Lung (tissue), 17 donors: ENCODE measurements at places on chromosomes 12 and 14.

DNA sequence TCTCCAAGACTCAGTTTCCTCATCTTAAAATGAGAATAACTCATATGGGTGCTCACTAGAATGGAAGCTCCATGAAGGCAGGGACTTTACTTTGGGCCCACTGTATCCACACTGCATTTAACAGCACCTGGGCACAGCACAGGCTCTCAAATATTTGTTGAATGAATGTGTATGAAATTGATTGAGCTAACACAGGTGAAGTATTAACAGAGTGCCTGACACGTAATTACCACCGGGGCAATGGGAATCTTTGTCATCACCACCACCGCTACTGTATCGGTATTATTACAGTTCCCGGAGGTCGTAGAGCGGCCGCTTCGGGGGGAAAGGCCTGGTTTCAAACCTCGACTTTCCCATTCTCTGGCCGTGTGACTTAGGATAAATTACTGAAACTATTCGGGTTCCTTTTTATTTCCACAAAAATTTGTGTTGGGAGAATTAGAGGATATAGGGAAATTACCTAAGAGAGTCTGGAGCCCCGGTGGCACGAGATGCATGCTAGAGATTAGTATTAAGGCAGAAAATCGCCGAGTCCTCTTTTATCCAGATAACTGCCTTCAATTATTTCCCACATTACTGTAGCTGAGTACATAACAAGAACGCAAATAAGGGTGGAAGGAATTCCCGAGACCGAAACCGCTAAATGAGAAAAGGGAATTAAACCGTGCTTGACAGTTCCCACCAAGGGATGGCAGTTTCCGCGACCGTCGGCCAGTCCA lies 1.0 kb upstream of the RIC8B start:
- DNase-seq, result no peak

DNA sequence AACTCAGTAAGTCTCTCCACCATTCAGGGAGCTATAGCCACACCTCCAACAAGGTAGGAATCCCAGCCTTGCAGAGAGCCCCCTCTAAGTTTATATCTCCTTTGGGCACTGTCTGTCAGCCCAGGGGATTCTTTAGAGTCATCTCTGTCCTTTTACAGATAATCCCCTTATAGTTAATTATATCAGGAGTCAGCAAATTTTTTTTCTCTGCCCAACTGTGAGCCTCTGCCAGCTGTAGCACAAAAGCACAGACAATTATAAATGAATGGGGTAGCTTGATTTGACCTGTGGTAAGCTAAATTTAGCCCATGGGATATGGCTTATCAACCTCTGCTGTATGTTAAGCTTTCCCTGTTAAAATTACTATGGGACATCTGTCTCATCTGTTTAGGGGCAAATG lies 8.3 kb downstream of the CEP128 start:
- DNase-seq, result no peak

- no peak for DNase-seq
Observed at GRCh38 chr14:81006266-81006665, 50.8 kb downstream of the TSHR start.

DNA sequence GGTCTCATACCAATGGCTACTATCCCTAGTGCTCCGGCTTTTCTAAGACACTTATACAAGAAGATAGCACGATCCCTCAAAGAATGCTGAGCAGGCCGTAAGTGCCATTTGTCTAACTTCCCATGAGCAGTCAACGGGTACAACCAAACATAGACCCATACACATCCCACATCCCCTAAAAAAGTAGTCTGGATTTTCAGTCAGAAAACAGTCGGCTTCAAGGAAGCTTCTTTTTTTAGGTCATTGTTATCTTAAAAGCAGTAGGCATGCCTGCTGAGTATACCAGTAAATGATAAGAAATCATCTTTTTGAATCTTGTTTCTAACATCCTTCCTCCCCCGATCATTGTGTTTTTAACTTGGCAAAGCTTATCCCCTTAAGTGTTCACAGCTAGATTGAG lies 19.8 kb downstream of the OSBPL8 start:
- no peak for DNase-seq

- DNase-seq, result no peak
Observed at GRCh38 chr12:51108136-51108535, 24.7 kb upstream of the CSRNP2 start.

- DNase-seq, result no peak
Observed at GRCh38 chr12:76489737-76490136, 69.8 kb downstream of the OSBPL8 start.

GRCh38 chr14:103508521-103509329 lies 13.9 kb downstream of the CKB start:
- no peak for DNase-seq

DNA sequence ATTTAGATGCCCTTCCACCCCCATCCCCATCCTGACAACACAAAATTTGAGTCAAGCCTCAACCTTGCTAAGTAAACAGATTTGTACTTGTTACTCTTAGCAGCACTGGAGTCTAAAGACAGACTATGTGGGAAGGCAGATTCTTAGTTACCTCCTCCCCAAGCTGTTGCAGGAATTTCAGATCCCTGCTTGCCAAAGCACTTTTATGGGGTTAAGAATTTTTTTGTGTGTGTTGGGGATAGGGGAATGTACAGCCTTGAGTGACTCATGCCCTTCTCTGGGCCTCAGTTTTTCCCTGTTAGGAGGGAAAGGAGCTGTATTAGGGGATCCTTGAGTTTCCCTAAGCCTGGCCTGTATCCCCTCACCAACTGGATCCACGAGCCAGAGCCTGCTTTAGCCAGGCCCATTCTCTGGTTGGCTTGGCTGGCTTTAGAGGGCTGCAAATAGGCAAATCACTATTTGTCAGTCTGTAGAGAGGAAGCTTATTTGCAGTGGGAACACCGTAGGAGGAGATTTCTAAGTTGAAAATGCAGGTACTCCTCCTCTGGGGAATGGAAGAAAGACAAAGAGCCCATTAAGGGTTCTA lies 27.7 kb upstream of the RNU6-8 start:
- no peak for DNase-seq

GRCh38 chr12:51601241-51601640 lies 10.2 kb downstream of the SCN8A start:
- no peak for DNase-seq

- DNase-seq, result no peak
Observed at GRCh38 chr14:93318927-93319326, 13.9 kb downstream of the BTBD7 start.

- no peak for DNase-seq
Observed at GRCh38 chr14:70842851-70843462, 33.6 kb upstream of the MAP3K9 start.

DNA sequence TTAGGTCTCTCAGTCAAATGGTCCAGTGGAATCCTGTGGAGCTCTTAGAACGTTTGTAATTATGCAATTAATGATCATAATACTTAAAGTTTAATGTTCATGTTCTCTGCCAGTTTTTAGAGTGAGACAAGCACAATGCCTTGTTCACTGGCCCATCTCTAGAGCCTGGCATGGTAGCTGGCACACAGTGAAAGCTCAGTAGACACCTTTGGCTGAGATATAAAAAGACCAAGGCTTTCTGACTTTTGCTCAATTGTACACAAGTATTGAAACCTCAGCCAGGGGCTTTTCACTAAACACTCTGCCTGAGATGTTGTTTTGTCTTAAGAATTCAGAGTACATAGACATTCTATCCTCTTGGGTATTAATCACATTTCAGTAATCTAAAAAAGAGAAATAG lies 241.8 kb upstream of the ATP2B1 start:
- no peak for DNase-seq

DNA sequence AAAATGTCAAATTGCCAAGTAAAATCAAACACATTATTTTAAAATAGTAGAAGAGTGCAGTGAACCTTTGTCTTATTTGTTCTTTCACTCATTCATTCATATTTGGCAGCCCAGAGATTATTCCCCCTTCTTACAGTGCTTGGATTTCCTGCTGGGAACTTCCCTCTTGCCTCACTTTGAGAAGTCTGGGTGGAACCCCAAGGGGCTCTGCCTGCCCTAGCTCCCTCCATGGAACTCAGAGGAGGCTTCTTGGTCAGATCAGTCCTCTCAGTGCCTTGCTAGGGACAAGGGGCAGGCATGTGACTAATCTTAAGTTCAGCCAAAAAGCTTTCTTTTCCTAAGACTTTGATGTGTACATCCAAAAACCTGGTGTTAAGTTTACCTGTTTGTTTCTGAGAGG lies 84.7 kb upstream of the OVCH1 start:
- DNase-seq, result no peak

- DNase-seq, result no peak
Observed at GRCh38 chr12:127582074-127582473, 684.9 kb upstream of the TMEM132C start.

DNA sequence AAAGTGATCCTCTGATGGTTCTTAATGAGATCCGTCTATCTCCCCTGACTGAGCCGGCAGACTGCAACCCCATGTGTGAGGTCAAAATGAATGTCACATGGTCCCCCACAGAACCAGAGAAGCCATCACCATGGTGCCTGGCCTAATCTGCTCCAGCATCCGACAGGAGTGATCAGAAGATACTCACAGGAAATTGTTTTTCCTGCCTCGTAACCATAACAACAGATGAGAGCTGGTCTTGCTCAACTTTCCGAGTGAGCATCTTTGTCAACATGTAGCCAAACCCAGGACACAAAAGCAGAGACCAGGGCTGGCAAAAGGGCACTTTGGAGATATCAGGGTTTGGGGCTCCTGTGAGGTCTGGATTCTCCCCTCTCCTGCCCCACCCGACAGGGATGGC lies 72.1 kb upstream of the C14orf180 start:
- peak; percentile 41 for DNase-seq

DNA sequence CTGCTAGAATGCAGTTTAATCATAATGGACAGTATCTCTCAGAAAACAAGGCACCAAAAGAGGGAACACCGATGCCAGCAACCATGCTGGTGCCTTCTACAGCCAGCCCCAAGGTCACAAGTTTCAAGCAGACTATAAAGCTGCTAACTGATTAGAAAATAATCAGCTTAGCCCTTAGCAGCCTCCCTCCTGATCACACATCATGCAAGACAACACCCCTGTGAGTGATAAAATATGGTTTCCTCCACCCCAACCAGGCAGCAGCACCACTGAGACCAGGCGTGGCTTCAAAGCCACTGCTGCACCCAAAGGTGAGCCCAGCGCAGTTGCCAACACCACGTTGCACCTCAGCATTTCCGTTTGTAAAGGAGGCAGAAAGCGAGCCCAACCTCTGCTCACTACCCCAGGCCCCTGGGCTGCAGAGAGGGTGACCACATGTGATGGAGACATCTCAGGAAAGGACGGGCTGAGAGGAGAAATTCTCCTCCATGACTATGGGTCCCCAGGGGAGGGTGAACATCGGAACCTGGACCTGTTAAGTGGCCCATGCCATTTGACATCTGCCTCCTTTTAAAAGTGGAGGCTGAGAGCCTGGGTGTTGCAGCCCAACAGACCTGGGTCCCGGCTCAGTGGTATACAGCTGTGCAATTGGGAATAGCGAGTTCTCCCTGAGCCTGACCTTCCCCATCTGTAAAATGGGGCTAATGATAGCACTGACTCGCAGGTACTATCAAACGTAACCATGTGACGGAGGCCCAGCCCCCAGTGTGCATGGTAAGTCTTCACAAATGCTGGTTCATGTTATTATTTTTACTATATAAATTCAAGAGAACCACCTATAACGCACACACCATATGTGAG lies 11.5 kb downstream of the ZFP36L1 start:
- DNase-seq, result no peak

- no peak for DNase-seq
Observed at GRCh38 chr14:85813040-85813439, 283.1 kb downstream of the FLRT2 start.

GRCh38 chr14:92993302-92993701 lies 70.4 kb downstream of the CHGA start:
- no peak for DNase-seq

DNA sequence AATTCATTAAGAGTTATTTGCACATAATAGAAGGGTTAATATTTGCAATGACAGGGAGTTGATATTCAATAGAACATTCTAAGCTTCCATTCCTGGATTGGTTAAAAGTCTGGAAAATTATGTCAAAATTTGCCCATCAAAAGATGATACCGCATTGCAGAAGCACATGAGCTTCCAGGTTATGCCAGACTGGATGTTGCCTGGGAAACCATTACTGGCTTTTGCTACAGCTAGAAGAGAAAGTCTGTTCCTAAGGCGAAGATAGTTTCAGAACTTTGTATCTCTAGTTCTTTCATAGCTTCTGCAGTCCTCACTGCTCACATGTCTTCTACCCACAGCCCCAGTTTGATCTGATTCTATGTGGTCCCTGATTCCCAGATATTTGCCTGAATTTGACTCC lies 122.4 kb upstream of the AMIGO2 start:
- DNase-seq, result no peak

GRCh38 chr12:130104571-130105106 lies 57.6 kb upstream of the FZD10 start:
- DNase-seq, result peak; percentile 59

DNA sequence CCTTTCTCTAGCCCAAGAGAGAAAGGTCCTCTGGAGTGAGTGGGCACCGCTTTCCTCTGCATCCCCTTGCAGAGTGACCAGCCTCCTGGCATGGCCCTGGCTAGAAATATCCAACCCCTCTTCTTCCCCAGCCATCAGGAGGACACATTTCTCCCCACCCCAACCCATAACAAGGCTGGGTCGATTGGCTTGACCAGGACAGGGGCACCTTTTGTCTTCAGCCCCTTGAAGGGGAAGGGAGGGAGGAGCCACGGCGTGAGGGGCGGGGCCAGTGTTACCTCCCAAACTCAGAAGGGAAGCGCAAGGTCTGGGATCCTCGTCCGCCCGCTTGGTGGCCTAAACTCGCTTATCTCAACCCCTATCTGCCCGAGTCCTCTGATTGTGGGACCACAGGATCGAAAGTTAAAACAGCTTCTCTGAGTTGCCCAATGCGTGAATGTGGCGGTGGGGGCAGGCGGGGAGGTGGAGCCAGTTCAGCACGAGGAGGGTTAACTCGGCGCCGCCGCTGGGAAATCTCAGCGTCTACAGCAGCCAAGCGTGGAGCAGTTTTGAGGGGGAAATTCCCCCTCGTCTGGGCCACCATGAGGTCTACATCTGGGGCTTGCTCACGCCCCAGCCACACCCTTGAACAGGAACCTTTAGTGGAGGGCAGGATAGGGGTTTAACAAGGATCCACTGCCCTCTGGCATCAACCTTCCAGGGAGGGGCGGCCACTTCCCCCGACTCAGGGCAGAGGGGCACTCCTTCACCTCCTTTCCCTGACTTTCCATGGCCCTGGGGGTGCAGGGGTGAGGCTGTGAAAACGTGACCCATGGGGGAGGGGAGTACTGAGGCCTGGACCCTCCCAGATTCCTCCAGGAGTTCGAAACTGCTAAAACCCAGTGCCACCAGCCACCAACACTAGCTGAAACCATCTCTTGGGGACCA lies 795 bp downstream of the STAT6 start:
- peak; percentile 68 for DNase-seq

DNA sequence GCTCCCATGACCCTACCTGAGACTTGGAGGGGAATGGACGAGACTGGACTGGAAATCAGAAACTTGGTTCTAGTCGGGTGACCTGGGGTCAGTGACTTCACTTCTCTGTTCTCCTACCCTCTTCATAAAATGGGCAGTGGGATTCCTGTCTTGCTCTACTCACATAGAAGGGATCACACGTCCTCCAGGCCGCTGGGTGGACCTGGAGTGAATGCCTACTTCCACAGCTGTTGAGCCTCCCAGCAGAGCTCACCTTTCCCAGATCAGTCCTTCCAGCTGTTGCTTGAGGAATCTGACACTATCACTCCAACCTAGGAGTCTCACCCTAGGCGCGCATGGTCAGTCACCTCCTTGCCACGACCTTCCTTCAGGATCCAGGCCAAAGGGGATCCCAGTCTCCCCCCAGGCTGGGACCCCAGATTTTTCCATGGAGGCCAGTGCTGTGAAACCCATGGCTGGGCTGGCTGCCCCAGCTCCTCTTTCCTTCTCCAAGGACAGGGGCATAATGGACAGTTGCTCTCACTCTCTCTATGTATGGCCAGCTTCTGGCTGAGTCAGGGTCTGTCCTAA lies 637 bp downstream of the ACVRL1 start:
- no peak for DNase-seq

- no peak for DNase-seq
Observed at GRCh38 chr12:6894321-6894720, 10.3 kb upstream of the LRRC23 start.
